NCI-H187 treated with DMSO at 0.1 percent for 48 hours (cell line): ENCODE measurements at places on chromosomes 3 and 15.

GRCh38 chr15:75841626-75842025, 1.6 kb upstream of the UBE2Q2 start:
- DNase-seq, result no peak

DNA sequence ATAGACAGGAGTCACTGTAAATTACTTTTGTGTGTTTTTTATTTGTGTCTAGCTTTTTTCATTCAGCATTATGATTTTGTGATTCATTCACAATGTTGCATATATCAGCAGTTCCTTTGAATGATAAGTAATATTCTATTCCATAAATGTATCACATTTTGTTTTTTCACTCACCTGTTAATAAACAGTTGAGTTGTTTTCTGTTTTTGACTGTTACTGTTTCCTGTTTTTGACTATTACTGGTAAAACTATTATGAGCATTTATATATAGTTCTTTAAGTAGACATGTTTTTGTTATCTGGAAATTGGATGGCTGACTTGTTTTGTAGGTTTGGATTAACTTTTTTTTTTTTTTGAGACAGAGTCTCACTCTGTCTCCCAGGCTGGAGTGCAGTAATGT, 138.4 kb downstream of the RSRC1 start:
- no peak for DNase-seq

DNA sequence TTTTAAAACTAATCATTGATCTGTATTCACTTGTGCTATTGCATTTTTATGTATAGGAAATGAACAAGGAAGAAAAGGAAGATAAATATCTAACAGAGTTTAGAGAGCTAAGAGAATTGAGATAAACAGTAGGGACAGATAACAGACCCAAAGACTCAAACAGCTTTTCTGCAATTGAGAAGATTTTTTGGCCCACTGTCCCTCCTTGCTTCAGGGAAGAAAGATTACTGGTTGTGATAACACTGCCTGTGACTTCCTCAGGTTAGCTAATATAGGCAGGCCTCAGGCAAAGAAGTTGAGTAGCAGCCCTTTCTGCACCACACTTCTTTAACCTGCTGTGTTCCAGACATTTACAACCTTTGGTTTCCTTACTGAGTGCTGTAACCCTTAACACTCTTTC, 2.7 kb upstream of the COX17 start:
- DNase-seq, result no peak

- DNase-seq, result no peak
Measured at GRCh38 chr3:193594946-193595689, 2.1 kb downstream of the OPA1 start.

DNA sequence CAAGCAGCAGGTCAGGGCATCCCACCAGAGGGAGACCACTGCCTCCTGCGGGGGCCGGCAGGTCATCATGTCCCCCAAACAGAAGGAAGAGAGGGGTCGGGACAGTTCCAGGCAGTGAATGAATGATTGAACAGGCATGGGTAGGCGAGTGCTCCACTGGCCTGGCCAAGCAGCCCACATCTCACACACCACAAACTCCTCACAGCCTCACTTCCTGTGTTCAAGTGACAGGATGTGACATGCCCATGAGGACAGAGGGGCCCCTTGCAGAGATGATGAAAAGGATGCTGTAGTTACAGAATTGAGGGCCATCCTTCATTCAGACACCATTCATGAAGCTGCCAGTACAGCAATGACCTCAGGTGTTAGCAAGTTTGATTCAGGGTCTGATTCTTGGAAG, 3.7 kb downstream of the IQSEC1 start:
- no peak for DNase-seq

- DNase-seq, result no peak
Measured at GRCh38 chr3:183533412-183534132, 21.9 kb downstream of the KLHL6 start.

GRCh38 chr15:83998486-83998885, 237.1 kb upstream of the GOLGA6L4 start:
- DNase-seq, result no peak

- DNase-seq, result no peak
Measured at GRCh38 chr3:194212845-194213331, 76.9 kb downstream of the HES1 start.

DNA sequence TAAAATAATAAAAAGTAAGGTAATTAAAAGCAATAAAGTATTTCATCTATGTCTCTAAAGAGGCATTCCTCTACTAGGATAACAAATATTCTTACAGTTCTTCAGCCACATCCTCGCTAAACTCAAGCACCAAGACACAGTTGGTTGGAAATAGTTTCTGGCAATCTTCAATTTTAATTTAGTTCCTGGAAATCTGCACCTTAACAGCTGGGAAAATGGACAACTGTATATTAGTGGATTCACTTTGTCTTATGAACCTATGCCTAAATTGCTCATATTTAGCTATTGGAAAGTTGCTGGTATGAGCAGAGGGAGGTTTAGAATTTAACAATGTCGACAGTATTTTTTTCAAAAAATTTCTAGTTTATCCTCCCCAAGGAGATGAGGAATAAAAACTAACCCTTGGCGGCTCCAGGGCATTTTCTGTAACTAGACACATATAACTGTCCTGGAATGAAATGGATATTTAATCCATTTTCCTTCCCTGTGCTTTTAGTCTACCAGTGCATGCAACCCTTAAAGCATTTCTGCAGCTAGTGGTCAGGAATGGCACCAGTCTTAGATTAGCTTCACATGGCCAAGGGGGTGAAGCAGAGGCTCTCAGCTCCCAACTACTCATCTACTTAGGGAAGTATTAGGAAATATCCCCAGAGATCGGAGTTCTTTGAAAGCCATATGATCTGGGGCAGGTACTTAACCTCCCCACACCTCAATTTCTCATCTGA, 290.0 kb upstream of the THBS1 start:
- DNase-seq, result no peak

- no peak for DNase-seq
Measured at GRCh38 chr15:72169236-72169920, 28.2 kb downstream of the GRAMD2A start.

DNA sequence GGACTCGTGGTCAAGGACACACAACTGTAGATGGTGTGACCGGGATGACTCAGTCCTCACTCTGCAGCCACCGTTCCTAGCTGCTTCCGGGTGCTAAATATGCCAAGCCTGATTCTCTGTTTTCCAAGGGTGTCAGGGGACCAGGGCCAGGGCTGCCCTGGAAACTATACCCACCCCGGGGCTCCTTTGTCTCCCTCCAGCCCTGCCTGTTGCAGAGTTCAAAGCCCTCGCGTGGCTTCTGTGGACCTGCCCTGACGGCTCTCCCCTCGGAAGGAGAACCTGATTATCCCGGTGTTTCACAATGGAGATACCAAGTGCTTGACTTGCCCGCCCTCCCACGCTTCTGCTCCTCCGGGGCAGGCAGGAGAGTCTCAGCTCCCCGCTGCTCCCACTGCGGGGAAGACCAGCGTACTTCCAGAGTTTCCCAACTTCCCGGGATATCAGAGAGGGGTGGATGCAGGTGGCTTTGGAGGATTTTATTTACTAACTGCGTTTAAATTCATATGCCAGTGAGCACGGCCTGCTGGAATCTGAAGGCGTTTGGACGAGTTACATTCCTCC, 125.0 kb downstream of the ASB7 start:
- no peak for DNase-seq

GRCh38 chr15:66718220-66718988, 16.4 kb downstream of the SMAD6 start:
- no peak for DNase-seq

- DNase-seq, result no peak
Measured at GRCh38 chr3:59908280-59908679, 858.5 kb upstream of the CFAP20DC start.

- DNase-seq, result no peak
Measured at GRCh38 chr3:151052346-151052745, 33.1 kb upstream of the MED12L start.

- DNase-seq, result no peak
Measured at GRCh38 chr3:184316792-184317191, 2.4 kb downstream of the EIF4G1 start.

- no peak for DNase-seq
Measured at GRCh38 chr15:35136321-35137189, 51.5 kb upstream of the NANOGP8 start.

DNA sequence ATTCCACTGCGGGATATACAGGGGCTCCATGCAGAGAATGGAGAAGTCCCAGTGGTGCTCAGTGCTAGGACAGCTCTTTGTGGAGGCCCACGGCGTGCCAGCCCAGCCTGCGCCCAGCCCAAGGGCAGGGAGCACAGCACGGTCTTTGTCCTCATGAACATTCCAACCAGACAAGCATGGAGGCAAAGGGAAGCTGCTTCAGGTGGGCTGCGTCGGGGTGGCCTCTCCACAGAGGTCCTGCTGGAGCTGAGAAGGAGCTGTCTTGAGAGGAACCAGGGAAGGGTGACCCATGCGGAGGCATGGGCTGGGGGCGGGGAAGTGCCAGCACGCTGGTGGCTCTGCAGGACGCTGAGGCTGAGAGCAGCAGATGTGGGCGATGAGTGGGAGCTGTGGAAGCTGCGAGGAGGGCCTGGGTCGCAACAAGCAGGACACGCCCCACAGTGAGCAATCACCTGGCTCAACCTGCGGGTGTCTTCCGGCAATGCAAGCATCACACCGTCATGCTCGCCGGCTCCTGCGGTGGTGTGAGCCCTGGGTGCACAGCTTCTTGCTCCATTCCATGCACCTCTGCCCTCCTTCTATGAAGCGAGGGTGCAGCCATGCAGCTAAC, 14.0 kb upstream of the KLF15 start:
- no peak for DNase-seq

GRCh38 chr3:132325103-132325606, 7.9 kb downstream of the ACP3 start:
- no peak for DNase-seq

- DNase-seq, result no peak
Measured at GRCh38 chr3:18379647-18380046, 45.5 kb downstream of the SATB1 start.

DNA sequence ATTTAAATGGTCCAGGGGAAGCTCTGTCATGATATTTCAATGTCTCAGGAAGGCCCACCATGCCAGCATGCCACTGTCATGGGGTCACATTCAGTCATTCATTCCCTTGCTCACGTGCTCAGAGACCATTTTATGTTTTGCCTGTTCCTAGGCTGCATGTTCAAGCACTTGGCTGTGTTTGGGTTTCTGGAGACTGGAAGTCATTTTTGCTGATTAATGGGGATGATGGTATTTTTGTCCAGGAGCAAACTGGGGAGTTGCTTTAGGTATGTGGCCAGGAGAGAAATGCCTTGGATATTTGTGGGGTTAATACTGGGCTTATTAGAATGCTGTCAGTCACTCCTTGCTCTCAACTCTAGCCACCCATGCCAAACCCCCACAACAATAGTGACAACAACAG, 303.5 kb downstream of the PTPRG start:
- DNase-seq, result no peak

GRCh38 chr3:11625376-11626083, 18.2 kb downstream of the VGLL4 start:
- DNase-seq, result no peak

DNA sequence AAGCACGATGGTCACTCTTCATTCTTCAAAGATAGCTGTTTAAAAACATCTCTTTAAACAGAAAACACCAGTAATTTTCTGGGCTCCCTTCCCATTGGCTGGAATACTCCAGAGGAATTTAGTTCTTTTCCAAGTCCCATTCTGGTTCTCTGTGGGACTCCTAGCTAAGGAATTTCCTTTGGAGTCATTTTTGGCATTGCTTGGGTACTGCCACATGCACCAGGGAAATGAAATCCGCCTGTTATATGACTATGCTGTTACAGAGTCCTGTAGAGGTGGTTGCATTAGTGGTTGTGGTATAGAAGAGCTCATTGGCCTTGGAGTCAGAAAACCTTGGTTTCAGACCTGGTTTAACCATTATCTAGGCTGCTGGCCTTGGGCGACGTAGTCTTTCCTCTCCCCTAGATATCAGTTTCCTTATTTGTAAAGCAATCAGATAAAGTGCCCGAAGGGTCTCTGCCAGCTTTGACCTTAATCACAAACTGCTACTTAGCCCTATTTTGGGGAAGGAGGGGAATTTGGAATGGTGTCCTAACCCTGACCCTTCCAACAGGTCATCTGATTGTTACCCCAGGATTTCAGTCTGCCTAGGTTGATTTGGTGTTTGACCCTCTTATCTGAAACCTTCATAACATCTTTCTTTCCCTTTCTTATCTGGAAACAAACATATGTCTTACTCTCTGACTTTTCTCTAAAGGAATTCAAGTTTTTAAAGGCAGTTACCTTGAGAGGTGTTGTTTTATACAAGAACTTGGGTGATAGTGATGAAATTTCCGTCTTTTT, 13.4 kb downstream of the RTP1 start:
- DNase-seq, result no peak

DNA sequence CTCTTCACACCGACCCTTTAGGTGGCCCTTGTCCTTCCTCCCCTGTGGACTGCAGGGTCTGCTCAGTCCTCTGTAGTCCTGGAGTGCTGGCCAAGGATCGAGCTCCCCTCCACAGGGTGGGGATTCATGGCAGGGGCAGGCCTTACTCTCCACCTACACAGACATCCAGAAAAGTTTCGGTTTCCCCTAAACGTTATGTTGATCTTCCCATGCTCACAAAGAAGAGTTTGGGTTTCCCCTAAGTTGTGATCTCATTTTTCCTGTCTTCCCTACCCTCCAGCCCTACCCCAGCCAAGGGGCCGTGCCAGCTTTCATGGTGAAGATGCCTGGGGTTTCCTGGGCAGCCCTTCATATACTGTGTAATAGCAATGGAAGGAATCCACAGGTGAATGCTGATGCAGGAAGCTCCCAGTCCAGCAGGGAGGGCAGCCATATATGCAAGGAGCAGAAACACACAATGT, 10.3 kb downstream of the STOML1 start:
- DNase-seq, result no peak

- no peak for DNase-seq
Measured at GRCh38 chr15:81310480-81310879, 13.5 kb downstream of the STARD5 start.

DNA sequence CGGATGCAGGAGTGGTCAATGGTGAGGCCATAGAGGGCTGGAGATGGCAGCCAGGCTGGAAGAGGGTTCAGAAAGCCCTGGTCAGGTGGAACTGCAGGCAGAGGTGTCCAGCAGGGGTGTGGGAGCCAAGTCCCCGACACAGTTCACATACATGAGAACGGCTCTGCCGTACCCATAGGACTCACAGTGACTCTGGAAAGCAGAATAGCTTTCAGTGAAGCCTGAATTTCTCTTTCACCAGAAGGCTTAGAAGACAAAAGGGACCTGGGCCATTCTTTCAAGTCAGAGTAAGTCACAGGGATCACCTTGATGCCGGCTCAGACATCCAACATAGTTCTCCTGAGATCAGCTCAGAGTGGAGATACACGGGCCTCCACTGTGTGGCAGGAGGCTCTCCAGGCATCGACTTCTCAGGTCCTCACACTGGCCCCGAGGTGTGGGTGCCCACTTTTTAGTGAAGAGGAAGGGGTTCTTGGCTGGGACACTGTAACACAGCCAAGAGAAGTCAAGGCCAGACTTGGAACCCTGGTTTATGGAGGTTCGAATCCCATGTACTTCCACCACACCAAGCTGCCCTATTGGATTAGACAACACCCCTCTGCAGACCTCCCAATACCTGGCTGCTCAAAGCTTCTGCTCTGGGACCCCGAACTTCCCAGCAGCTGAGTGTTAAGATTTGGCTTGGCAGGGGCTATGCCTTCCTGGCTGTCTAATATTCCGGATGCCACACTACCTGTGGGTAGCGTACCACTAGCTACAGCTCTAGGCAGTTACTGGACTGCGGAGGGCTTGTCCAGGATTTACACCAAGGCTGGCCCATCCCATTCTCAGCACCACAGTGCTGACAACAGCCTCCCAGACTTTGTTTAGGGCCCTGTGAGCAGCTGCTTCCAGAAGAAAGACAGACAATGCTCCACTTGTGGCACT, 40.4 kb upstream of the RAB6B start:
- DNase-seq, result no peak

GRCh38 chr3:25872200-25872877, 82.4 kb downstream of the OXSM start:
- no peak for DNase-seq

GRCh38 chr15:27336676-27337075, 365.7 kb downstream of the GABRG3 start:
- DNase-seq, result no peak
